GM18507 (cell line): ENCODE measurements at places on chromosomes 1 and 21.

GRCh38 chr1:160017592-160017991 lies 14.2 kb downstream of the PIGM start:
- no peak for DNase-seq

DNA sequence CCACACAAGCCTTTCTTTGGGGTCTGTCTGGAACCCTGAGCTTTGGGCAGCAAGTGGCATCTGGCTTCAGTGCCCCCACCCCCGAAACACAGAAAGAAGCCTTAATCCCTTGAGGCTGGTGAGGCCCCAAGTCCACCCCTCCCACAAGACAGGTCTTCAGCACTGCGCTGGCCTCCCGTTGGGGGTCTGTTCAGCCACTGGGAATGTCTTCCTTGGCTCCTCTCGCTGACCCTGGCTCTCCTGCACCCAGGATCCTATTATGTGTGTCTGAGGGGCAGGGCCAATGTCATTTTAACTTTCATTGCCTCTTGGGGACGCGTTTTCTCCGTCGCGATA lies 26.9 kb downstream of the ATP8B2 start:
- no peak for DNase-seq

GRCh38 chr1:234484218-234484617 lies 5.2 kb upstream of the TARBP1 start:
- no peak for DNase-seq

- DNase-seq = no peak
Observed at GRCh38 chr1:3304692-3305091, 149.8 kb upstream of the ARHGEF16 start.

- DNase-seq = no peak
Observed at GRCh38 chr21:32921632-32922230, 104.0 kb upstream of the OLIG2 start.
